Pulmonary artery endothelial cell (primary cell): ENCODE measurements at places on chromosomes 4 and X.

DNA sequence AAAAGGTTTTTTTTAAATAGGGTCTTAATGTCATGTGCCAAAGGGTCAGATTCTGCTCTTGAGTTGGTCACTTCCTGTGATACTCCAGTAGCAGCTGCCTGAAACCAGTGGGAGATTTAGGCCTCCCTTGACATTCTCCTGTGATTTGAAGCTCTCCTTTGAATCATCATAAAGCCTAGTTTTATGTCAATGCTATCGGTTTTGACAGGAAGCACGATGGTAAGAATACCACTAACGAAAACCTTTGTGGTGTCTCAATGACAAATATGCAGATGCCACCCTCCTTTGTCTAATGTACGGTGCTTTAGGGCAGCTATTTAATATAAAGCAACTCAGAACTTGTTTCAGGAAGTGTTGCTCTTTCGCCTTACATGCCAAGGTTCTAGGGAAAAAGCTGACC lies 44.2 kb downstream of the CCNI start:
- DNase-seq: no peak

GRCh38 chr4:40264995-40265909 lies 68.4 kb downstream of the RHOH start:
- no peak for DNase-seq

GRCh38 chr4:51885363-51885762 lies 42.4 kb downstream of the DCUN1D4 start:
- no peak for DNase-seq

GRCh38 chr4:121072224-121073003 lies at the start of gene NDNF:
NDNF (minus strand) TSS chr4:121072535; CDS start chr4:121045837, 26,698 bp downstream.
- DNase-seq: no peak

- no peak for DNase-seq
These were observed at the start of gene PSAPL1 for GRCh38 chr4:7434766-7435150. PSAPL1 (minus strand) TSS chr4:7434930; CDS start chr4:7434879, 51 bp downstream.

- DNase-seq: no peak
These were observed 48.2 kb downstream of the HADH start for GRCh38 chr4:108037884-108038283.

DNA sequence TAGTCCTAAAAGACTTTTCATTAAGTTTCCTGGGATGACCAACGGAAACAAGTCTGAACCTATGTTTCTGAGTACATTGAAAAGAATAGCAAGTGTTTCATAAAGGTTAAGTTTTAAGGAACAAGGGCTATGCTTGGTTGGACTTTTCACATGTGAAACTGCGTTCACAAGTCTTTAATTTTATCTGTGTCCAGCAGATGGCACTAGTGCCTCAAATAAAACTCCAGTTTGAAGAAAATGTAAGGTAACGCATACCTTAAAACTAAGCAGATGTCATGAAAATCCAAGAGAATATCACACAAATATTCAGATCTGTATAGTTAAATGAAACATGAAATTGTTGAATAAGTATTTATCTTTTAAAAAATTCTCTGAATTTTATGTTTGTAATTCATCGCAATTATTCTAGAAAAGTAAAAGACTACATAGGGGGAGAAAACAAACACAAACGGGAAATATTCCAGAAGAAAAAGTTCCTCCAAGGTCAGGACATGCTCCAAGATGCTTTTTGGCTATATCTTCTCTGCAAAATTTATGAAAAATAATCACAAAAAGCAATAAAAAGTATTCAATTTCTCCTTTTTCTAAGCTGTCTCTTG lies 89.6 kb upstream of the MAD2L1 start:
- DNase-seq: peak; percentile 40

GRCh38 chr4:8907596-8908205 lies 36.1 kb upstream of the HMX1 start:
- DNase-seq: no peak

DNA sequence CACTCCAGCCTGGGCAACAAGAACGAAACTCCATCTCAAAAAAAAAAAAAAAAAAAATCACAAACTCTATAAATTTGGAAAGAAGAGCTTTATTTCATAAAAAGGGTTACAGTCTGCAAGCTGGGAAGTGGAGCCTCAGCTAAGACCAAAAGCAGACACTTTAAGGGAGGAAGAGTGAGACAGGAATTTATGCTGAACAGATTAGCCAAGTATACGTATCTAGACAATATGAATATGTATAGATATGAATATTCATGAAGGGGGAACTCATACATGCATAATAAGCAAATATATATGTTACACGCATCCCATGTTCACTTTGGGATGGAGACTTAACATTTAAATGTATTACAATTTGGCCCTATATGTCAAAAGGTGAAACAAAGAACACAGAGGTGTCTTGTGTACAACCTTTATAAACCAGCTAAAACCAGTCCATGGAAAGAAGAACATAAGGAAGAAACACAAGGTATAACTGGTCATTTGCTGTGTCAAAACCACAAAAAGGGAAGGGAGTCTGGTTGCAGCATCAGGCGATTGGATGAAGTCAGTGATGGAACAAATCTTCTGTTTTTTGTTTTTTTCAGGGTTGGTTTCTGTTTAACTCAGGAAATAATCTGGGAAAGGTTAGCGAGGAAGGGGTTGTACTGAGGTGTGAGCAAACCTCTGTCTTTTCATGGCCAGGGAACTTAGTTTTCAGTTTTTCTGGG lies 130.0 kb upstream of the MAOA start:
- DNase-seq: no peak

- no peak for DNase-seq
These were observed 12.7 kb upstream of the UBA6 start for GRCh38 chr4:67713529-67714247.

DNA sequence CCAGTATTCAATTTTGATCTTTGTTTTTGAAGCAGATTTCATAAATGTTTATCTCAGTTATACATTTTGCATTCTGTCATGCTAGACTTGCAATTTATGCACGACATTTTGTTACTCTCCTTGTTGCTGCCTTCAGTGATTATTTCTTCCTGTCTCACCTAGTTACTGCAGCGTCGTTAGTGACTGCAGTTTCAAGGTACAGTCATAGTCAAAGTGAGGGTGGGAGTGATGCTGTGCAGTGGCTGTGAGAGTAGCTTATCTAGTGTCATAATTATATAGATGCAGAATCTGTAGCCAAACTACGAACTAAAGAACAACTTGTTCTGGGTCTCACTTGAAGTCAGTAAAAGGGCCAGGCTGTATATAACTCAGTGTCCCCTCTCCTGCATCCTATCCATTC lies 69.8 kb downstream of the GPR101 start:
- no peak for DNase-seq

- no peak for DNase-seq
These were observed 60.2 kb upstream of the CLDN34 start for GRCh38 chrX:9906919-9907318.

GRCh38 chrX:109623997-109624396 lies 975 bp downstream of the KCNE5 start:
- DNase-seq: no peak

DNA sequence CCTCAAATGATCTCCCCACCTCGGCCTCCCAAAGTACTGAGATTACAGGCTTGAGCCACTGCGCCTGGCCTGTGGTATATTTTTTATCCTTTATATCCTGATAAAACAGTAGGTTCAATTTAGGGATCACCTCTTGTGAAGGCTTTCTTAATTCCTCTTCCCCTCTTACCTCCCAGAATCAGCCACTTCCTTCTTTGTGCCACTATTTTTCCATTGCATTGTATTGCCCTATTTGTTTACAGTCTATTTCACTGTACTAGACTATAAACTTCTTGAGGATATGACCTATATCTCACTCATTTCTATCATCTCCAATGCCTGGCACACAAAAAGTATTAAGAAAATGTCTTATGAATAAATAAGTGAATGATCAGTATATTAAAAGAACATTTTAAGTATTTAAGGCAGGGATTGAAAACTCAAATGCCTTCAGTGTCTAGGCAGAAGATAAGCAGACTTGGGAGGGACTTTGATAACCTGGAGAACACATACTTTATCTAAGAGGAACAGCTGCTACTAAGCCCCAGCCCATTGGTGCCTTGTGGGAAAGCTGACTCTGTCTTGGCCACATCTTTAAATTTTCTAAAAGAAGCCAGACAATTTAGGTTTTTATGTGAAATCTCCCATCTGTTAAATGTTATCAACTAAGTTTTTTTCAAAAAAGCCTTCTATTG lies 82.3 kb upstream of the OGT start:
- no peak for DNase-seq

DNA sequence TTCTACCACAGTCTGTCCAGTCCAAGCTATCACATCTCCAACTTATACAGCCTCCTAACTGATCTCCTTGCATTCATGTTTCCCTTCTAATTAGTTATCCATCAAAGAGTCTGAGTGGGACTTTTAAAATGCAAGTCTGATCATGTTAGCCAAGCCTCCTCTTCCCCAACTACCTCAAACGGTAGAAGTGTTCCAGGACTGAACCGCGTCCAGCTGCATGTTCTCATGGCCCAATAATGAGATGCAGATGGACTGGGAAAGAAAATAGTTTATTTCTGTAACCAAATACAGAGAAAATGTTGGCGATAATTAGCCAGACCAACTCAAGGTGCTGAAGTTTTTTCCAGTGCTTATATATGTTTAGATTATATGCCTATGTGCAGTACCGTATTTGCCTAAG lies 46.6 kb upstream of the PPP1R2C start:
- no peak for DNase-seq

GRCh38 chr4:143375326-143376073 lies 38.8 kb downstream of the GAB1 start:
- DNase-seq: no peak

DNA sequence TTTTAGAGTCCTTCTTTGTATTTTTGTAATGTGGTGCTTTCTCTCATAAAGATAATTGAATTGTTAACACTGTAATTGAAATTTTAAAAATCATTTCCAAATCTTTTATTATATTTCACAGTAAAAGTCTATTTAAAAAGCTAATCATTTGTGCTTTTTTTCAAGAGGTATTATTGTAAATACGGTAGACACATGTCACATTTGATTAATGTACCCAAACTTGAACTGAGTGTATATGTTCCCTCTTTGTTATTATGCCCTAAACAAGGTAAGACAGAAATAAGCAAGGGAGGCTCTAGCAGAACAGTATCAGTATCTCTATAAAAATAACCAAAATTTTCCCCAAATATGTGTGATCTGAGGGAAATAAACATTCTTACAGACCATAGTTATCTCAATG lies 21.5 kb upstream of the LARP1B start:
- DNase-seq: no peak

- no peak for DNase-seq
These were observed 94.7 kb upstream of the NEIL3 start for GRCh38 chr4:177214935-177215334.

- no peak for DNase-seq
These were observed 19.5 kb downstream of the ZNF518B start for GRCh38 chr4:10437735-10438134.

DNA sequence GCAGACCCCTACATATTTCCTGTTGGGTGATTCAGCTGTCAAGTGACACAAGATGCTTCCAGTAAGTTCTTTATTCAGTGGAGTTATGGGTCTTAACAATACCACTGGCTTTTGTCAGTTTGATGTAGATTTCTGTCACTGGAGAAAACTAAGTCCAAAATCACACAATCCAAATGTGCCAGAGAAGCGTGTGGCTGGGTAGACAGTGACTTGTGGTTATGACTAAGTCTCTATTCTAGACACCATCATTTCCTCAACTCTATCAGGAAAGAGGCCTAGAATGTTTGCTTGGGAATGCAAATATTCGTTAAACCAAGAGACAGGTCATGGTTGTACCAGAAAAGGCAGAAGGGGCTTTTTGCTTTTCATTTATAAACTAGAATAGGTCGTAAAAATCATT lies 54.4 kb upstream of the HS3ST1 start:
- no peak for DNase-seq

GRCh38 chrX:150984169-150984824 lies 1.2 kb downstream of the HMGB3 start:
- DNase-seq: no peak

DNA sequence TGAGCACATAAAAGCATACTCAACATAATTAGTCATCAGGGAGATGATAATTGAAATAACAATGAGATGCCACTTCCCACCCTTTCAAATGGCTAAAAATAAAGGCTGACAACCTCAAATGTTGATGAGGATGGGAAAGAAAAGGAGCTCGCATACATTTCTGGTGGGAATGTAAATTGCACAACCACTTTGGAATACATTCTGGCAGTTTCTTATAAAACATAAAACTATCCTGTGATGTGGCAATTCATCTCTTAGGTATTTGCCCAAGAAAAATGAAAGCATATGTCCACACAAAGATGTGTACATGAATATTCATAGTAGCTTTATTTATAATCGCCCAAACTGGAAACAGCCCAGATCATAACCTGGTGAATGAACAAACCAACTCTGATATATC lies 687 bp upstream of the ZNF275 start:
- no peak for DNase-seq

DNA sequence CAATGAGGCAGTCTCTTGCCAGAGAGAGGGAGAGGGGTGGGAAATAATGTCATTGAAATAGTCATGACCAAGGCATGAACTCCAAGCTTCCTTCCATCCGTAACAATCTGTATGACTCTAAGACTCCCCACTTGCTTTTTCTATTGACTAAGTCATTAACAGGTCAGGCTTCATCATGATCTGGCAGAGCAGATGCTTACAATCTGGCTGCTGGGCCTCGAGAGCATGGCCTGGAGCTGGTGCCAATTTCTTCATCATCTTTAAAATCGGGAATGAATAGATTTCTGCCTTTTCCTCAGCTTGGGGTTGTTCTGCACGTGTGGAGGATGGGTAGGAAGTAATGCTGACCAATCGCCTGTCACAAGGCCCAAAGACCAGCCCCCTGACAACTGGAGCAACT lies 280.6 kb upstream of the CLNK start:
- no peak for DNase-seq

- DNase-seq: no peak
These were observed 221.9 kb upstream of the MBNL3 start for GRCh38 chrX:132710656-132711155.

DNA sequence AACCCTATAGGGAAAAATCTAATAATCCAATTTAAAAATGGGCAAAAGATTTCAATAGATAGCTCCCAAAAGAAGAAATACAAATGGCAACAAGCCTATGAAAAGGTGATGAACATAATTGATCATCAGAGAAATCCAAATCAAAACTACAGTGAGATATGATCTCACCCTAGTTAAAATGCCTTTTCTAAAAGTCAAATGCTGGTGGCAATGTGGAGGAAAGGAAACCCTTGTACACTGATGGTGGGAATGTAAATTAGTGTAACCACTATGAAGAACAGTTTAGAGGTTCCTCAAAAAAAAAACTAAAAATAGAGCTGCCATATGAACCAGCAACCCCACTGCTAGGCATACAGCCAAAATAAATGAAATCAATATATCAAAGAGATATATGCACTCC lies 44.5 kb downstream of the STPG2 start:
- DNase-seq: no peak

DNA sequence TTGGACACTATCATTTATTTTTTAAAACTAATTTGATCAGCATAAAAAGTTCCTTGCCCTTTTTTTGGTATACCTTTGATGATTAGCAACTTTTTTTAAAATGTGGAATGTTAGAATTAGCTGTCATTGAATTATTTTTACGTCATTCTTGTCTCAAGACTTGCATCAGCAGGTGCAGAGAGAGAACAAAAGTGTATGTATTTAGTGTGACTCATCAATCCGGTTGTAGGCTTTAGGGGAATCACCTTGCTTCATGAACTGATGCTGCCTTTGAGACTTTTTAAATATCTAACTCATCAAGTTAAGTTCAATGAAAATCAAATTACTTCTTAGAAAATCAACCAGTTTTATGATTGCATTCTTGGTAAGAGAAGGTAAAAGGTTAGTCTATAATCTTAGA lies 125.1 kb downstream of the ARX start:
- no peak for DNase-seq
